NCI-H1092 (cell line): ENCODE measurements at places on chromosomes 1 and 21.

GRCh38 chr1:26408604-26409003, 2.0 kb upstream of the LIN28A start:
- no peak for DNase-seq

- DNase-seq: no peak
Measured at GRCh38 chr1:207021139-207021861, 11.3 kb downstream of the C1orf116 start.

GRCh38 chr1:36083635-36084496, at the start of gene TEKT2:
Gene TEKT2 (plus strand): TSS chr1:36084094. CDS start chr1:36084922, 828 bp downstream.
- peak; percentile 94 for DNase-seq

DNA sequence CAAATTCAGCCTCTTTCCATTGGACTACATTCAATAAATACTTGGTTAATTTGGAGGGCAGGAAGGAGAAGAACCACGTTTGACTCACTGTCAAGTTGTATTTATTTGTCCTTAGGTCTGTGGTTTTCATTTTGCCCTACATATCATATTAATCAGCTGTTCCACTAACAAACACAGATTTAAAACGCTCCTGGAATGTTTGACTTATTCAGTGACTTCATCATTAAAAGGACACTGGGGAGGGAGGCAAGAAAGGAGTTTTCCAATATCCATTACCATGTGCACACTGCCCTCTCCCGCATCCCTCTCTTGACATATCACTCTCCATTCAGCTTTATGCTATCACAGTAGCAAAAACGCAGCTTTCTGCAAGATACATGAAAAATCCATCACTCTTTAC, 98.2 kb upstream of the C1orf87 start:
- DNase-seq: no peak

DNA sequence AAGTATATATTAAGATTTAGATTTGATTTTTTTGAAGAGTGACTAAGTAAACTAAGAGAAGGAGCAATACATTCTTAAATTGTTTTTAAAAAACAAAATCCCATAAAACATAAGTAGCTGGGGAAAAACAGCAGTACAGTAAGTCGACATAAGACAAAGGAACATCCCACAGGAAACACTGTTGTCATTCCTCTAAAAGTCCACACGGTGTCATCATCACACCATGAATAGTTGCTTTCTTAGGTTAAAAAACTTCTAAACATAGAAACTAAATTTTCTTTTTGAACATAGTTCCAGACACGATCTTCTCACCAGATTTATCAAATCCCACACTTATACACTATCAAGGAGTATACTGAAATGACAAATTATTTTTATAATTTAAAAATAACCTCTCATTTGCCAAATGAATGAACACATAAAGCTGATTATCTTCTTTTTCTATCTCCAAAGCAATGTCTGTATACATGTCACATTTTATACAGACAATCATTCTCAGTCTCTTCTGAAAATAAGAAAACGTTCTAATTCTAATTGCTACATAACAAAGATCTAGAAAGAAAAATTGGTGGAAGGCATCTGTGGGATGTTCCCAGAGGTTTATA, 15.8 kb downstream of the ODF2L start:
- peak; percentile 26 for DNase-seq

DNA sequence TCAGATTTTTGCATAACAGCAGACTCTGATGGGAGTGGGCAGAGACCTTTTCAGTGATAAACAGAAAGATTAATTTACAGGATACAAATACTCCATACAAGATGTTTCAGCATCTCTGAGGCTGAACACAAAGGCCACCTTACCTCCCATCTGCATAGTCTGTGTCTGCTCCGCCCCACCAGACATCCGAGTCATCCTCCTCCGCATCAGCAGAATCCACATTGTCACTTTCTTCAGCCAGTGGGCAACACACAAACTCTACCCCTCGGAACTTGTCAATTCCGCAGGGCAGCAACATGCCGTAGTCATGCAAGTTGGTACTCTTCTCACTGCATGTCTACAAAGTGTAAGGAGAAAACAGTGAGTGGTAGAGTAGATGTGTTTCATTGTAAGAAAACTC, 119.7 kb downstream of the APP start:
- DNase-seq: no peak

DNA sequence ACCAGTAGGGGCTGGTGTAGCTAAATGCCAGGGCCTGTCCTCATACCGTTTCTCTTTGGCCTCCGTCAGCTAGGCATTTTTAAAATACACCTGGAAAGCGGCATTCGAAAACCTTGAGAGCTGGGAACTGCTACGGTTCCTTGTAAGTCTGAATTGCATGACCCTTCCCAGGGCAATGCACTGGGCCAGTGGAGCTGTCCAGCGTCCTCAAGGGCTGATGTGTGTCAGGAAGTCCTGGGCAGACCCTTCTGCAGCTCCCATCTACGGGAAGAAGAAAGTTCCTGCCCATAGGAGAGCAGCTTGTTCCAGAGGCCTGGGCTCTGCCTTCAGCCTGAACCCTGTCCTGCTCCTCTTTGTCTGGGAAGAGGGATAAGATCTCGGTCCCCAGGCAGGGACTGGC, 34.1 kb downstream of the UBASH3A start:
- no peak for DNase-seq
